ENCODE measurements at places on chromosomes 13 and 19. TPM values are rescaled to one million over a fixed set of nuclear protein-coding genes. Genes with fewer than 3 reads are reported as not detected.

GRCh38 chr13:51564671-51565070, 19.6 kb upstream of the WDFY2 start:
- no peak overlapping the region for H3K4me3 ChIP-seq
- no peaks in the 10 kb centered on the region for H3K4me1 ChIP-seq
- H3K27me3 ChIP-seq, result peaks cover 6% of the 10 kb centered on the region
- H3K27ac ChIP-seq, result no peak overlapping the region
- no peak for DNase-seq

DNA sequence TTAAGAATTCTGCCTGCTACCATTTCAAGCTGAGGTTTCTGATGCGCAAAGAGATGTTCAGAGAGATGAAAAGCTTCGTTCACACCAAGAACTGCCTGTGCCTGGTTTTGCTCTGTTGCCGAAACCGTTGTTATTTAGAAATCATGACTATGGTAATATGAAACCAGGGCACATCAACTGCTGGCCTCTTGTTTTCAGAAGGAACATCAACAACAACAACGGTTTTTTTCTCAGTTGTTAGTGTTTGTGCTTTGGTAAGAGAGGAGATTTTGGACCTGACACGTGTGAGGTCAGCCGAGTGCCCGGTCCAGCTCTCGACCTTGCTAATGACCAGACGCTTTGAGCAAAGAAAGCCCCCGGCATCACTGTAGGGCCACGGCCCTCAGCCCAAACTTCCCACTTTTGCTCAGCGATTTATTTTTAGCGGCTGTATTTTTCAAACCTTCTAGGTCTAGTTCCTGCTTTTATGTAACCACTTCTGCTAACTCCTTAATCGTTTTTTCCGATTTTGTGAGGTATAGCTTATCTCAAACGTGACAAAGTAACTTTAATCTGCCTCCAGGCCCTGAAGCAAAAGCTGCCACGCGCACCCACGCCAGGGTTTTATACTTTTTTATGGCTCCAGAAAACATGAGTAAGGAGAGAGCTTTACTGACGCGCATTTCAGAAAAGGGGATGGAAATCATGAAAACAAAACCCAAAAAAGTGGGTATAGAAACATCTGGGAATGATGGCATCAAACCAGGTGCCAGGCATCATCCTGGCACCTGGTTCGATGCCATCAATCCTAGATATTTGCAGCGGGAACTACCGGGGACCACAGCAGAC, 42.0 kb downstream of the KLF2 start:
- peak overlapping the region; percentile 39 for H3K27ac ChIP-seq
- no peak for DNase-seq
- H3K4me1 ChIP-seq, result peaks cover 28% of the 10 kb centered on the region

DNA sequence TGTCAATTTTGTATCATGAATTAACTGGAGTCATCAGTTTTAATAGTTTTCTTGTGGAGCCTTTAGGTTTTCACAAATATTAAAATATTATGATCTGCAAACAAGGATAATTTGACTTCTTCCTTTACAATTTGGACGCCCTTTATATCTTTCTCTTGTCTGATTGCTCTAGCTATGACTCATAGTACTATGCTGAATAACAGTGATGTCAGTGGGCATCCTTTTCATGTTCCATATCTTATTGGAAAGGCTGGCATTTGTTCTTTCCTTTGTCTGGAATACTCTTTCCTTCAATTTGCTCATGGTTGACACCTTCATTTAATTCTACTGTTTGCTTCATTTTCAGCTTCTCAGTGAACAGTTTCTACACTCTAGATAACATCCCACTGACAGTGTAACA, 1129.3 kb downstream of the SLITRK5 start:
- H3K36me3 ChIP-seq, result no peaks in the 10 kb centered on the region
- no peak overlapping the region for H3K27ac ChIP-seq
- H3K4me3 ChIP-seq, result no peak overlapping the region
- DNase-seq, result no peak

GRCh38 chr13:21039097-21039800, 22.1 kb downstream of the LATS2 start:
- H3K4me1 ChIP-seq, result peaks cover 46% of the 10 kb centered on the region
- no peaks in the 10 kb centered on the region for H3K27me3 ChIP-seq
- H3K36me3 ChIP-seq, result peaks cover 23% of the 10 kb centered on the region

DNA sequence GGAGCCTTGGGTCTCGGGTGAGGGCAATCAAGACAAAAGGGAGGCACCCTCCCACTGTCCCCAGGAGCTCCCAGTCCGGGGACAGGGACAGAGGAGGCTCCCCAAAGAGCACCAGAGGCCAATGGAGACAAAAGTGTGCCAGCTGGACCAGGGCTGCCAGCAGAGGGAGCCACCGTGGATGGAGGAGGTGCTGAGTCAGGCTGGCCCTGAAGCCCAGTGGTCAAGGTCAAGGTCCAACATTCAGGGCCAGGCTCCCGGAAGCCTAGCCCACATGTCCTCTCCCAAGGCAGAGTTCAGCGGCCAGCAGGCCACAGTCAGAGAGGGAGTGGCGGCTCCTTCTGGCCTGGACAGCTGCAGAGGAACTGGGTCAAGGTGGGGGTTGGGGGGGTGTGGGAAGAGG, 8.4 kb downstream of the COL5A3 start:
- peaks cover 26% of the 10 kb centered on the region for H3K27me3 ChIP-seq
- H3K36me3 ChIP-seq, result no peaks in the 10 kb centered on the region
- H3K27ac ChIP-seq, result no peak overlapping the region
- H3K4me1 ChIP-seq, result peaks cover 6% of the 10 kb centered on the region
- no peak overlapping the region for H3K4me3 ChIP-seq

DNA sequence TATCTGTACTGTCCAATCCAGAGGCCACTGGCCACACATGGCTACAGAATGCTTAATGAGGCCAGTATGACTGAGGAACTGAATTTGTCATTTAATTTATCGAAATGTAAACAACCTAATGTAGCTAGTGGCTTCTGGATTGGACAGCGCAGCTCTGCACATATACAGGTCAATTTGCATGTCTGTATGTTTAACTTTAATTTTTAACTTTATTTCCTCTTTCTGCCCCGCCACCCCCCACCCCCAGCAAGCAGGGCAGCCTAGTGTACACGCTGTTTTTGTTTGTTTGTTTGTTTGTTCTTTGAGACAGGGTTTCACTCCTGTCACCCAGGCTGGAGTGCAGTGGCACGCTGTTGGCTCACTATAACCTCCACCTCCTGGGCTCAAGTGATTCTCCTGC, 15.5 kb downstream of the ZSWIM9 start:
- no peak overlapping the region for H3K4me3 ChIP-seq
- no peak overlapping the region for H3K27ac ChIP-seq
- H3K4me1 ChIP-seq, result peaks cover 7% of the 10 kb centered on the region
- H3K27me3 ChIP-seq, result no peaks in the 10 kb centered on the region

GPC6 gene
- total RNA-seq, result 24.3 TPM

GRCh38 chr13:49417161-49417560, 26.7 kb downstream of the CAB39L start:
- H3K4me3 ChIP-seq, result no peak overlapping the region
- no peak overlapping the region for H3K27ac ChIP-seq
- peaks cover 23% of the 10 kb centered on the region for H3K4me1 ChIP-seq
- peaks cover 57% of the 10 kb centered on the region for H3K27me3 ChIP-seq

ARL11 gene
- total RNA-seq, result 0.35 TPM

GRCh38 chr13:85108356-85108755, 690.9 kb downstream of the SLITRK6 start:
- no peaks in the 10 kb centered on the region for H3K27me3 ChIP-seq
- no peak overlapping the region for H3K4me3 ChIP-seq
- no peak for DNase-seq
- H3K27ac ChIP-seq, result no peak overlapping the region

DNA sequence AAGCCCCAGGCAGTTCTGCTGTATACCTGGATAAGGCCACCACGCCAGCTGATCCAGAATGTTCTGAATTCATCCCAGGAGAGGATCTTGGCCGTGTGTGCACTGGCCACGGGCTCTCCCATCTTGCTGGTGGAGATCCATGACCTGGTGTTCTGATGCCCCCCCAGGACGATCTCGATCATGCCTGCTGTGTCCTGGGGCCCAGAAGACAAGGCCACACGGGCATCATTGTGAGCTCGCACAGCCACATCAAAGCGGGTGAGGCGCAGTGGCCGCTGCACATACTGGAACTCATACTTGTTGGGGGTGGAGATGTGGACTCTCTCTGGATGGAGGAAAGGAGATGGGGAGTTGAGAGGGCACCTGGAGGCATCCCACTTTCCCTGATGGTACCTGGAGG, 40.1 kb downstream of the F2RL3 start:
- no peak overlapping the region for H3K4me3 ChIP-seq
- no peaks in the 10 kb centered on the region for H3K4me1 ChIP-seq
- no peak overlapping the region for H3K27ac ChIP-seq
- H3K27me3 ChIP-seq, result no peaks in the 10 kb centered on the region
- peaks cover 13% of the 10 kb centered on the region for H3K36me3 ChIP-seq

DNA sequence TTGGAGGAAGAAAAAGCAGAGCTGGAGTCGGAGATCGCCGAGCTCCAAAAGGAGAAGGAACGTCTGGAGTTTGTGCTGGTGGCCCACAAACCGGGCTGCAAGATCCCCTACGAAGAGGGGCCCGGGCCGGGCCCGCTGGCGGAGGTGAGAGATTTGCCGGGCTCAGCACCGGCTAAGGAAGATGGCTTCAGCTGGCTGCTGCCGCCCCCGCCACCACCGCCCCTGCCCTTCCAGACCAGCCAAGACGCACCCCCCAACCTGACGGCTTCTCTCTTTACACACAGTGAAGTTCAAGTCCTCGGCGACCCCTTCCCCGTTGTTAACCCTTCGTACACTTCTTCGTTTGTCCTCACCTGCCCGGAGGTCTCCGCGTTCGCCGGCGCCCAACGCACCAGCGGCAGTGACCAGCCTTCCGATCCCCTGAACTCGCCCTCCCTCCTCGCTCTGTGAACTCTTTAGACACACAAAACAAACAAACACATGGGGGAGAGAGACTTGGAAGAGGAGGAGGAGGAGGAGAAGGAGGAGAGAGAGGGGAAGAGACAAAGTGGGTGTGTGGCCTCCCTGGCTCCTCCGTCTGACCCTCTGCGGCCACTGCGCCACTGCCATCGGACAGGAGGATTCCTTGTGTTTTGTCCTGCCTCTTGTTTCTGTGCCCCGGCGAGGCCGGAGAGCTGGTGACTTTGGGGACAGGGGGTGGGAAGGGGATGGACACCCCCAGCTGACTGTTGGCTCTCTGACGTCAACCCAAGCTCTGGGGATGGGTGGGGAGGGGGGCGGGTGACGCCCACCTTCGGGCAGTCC, 5.0 kb downstream of the FOSB start:
- DNase-seq, result no peak
- peaks cover 33% of the 10 kb centered on the region for H3K4me1 ChIP-seq
- no peak overlapping the region for H3K27ac ChIP-seq
- no peaks in the 10 kb centered on the region for H3K36me3 ChIP-seq

MEIS3 gene
- total RNA-seq, result 51.1 TPM

GRCh38 chr19:42114412-42114811, 17.8 kb downstream of the POU2F2 start:
- no peak for DNase-seq
- peaks cover 4% of the 10 kb centered on the region for H3K27me3 ChIP-seq
- 0 out of 2 replicates have a peak overlapping the region, but pooled peaks have one; percentile 47 for H3K27ac ChIP-seq
- peaks cover 13% of the 10 kb centered on the region for H3K4me1 ChIP-seq

DNA sequence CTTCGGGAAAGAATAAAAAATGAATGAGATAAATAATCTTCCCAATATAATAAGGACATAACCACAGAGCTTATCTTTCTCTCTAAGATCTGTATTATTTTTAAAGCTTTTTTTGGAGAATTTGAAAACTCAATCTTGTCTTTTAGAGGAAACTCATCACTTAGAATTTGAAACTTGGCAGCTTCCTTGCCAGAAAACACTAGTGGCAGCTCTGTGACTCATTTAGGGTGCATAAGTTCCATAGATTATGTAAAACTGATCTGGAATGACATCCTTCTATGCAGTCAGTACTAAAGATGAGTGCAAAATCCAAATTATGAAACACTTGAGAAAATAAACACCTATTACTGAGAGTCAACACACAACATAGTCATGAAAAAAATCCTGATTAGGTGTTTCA, 848.0 kb downstream of the DACH1 start:
- no peak overlapping the region for H3K27ac ChIP-seq
- H3K36me3 ChIP-seq, result no peaks in the 10 kb centered on the region
- H3K4me3 ChIP-seq, result no peak overlapping the region
- peaks cover 39% of the 10 kb centered on the region for H3K27me3 ChIP-seq

HOMER3 gene
- 32.2 TPM for total RNA-seq

DNA sequence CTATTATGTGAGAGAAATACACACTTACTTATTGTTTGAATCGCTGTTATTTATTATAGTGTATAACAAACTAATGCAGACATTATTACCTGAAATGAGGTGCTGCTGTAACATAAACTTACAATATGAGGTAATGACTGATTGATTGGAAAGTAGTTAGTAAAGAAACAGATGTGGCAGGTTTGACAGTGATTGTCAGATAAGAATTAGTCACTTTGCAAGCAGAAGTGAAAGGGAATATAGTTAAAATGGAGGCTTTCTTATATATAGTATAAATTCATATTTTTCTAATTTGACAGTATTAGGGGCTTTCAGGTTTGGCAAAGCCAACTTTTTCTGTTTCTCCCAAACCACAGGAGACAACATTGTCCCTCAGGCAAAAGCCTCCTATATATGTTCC, 20.6 kb downstream of the MIR17HG start:
- peaks cover 13% of the 10 kb centered on the region for H3K4me1 ChIP-seq
- H3K27me3 ChIP-seq, result no peaks in the 10 kb centered on the region
- no peaks in the 10 kb centered on the region for H3K36me3 ChIP-seq
- H3K27ac ChIP-seq, result no peak overlapping the region
- no peak overlapping the region for H3K4me3 ChIP-seq
- no peak for DNase-seq

- peaks cover 6% of the 10 kb centered on the region for H3K36me3 ChIP-seq
- H3K27me3 ChIP-seq, result no peaks in the 10 kb centered on the region
- no peak for DNase-seq
Measured at GRCh38 chr13:38415233-38415632, 65.6 kb downstream of the UFM1 start.

DNA sequence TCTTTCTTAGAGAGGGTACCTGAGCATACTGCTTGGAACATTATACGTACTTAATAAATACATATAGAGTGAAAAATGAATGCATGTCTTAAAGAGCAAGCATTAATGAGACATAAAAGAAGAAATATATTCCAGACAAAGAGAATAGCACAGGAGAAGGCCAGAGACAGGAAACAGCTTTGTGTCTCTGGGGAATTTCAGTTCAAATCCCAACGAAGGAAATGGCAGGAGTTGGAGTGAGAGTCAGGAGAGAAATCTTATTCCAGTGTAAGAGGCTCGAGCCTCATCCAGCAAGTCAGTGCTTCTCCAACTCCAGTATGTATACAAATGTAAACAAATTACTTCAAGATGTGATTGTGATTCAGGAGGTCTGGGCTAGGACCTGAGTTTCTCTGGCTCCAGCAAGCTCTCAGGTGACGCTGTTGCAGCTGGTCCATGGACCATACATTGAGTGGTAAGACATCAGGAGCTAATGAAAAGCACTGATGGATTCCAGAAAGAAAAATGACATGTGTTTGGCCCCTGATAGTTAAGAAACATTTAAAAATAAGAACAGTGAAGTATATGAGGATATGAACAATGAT, 108.2 kb downstream of the RAP2A start:
- H3K4me3 ChIP-seq, result no peak overlapping the region
- peaks cover 4% of the 10 kb centered on the region for H3K36me3 ChIP-seq
- H3K27ac ChIP-seq, result no peak overlapping the region
- H3K4me1 ChIP-seq, result no peaks in the 10 kb centered on the region

- H3K27ac ChIP-seq, result peak overlapping the region; percentile 95
- peak overlapping the region; percentile 99 for H3K4me3 ChIP-seq
- H3K27me3 ChIP-seq, result no peaks in the 10 kb centered on the region
- DNase-seq, result no peak
- peaks cover 65% of the 10 kb centered on the region for H3K4me1 ChIP-seq
Measured at GRCh38 chr19:38266981-38267597, 2.7 kb downstream of the SPINT2 start.

GRCh38 chr13:95745752-95746151, 68.8 kb downstream of the DNAJC3 start:
- H3K4me3 ChIP-seq, result no peak overlapping the region
- no peak overlapping the region for H3K27ac ChIP-seq
- DNase-seq, result no peak
- H3K4me1 ChIP-seq, result peaks cover 24% of the 10 kb centered on the region
- no peaks in the 10 kb centered on the region for H3K27me3 ChIP-seq
- peaks cover 4% of the 10 kb centered on the region for H3K36me3 ChIP-seq

Data from WTC11 (cell line).